GM23248 (cell line): ENCODE measurements at places on chromosomes 2 and 18. TPM values are rescaled to one million over a fixed set of nuclear protein-coding genes. Genes with fewer than 3 reads are reported as not detected.

DNA sequence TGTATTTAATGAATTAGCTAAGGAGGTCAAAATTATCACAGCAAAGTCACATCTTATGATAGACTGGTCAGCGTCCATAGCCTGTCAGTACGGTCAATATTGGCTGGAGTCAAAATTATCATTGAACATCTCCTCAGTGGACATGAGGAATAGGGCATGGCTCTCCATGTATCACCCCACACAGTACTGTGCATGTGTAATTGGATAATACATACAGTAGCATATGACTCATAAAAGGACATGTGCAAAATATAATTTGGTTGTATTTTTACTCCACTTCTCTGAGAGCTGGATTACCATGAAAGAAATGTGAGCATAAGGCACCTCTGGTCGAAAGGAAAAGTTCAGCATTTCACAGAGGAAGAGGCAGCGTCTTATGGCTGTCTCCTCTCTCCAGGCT lies 24.9 kb downstream of the ADD2 start:
- no peak overlapping the region for H3K4me3 ChIP-seq
- H3K27ac ChIP-seq, result no peak overlapping the region
- H3K4me1 ChIP-seq, result no peaks in the 10 kb centered on the region
- DNase-seq, result peak; percentile 3
- H3K27me3 ChIP-seq, result peaks cover 13% of the 10 kb centered on the region
- no peaks in the 10 kb centered on the region for H3K36me3 ChIP-seq

DNA sequence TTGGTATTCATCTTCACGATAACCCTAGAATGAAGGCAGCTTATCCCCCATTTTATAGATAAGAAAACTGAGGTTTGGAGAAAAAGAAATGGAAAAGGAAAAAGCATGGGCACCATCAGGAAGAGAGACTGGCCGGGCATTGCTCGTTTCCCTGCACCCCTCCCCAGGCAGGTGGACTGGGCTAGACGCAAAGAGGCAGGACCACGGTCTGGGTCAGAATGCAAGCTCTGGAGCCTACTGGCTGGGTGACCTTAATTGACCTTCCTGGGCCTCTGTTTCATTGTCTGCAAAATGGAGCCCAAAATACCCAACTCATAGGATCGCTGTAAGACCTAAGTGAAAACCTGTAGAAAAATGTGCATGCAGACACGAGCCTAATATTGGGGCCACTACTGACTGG lies 135.3 kb upstream of the GLI2 start:
- H3K4me1 ChIP-seq, result peaks cover 40% of the 10 kb centered on the region
- no peak overlapping the region for H3K4me3 ChIP-seq
- no peak for DNase-seq
- no peaks in the 10 kb centered on the region for H3K36me3 ChIP-seq

TANC1 gene
- total RNA-seq, result 12.1 and 16.3 TPM in 2 replicates

GRCh38 chr2:158243392-158243791 lies 141.7 kb downstream of the UPP2 start:
- H3K36me3 ChIP-seq, result no peaks in the 10 kb centered on the region
- no peak for DNase-seq
- no peaks in the 10 kb centered on the region for H3K4me1 ChIP-seq
- H3K27me3 ChIP-seq, result no peaks in the 10 kb centered on the region
- H3K27ac ChIP-seq, result no peak overlapping the region

DNA sequence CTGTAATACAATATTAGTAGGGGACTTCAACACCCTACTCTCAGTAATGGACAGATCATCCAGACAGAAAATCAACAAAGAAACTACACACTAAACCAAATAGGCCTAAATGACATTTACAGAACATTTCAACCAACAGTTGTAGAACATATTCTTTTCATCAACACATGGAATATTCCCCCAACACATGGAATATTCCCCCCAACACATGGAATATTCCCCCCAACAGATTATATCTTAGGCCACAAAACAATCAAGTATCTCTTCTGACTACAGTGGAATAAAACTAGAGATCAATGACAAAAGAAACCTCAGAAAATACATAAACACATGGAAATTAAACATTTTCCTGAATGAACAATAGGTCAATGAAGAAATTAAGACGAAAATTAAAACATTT lies 187.2 kb upstream of the RBBP8 start:
- H3K4me3 ChIP-seq, result no peak overlapping the region
- no peaks in the 10 kb centered on the region for H3K36me3 ChIP-seq
- H3K27me3 ChIP-seq, result peaks cover 6% of the 10 kb centered on the region
- H3K27ac ChIP-seq, result no peak overlapping the region
- no peaks in the 10 kb centered on the region for H3K4me1 ChIP-seq
